ENCODE measurements at places on chromosomes 3 and 15.
A peak's percentile ranks its signal among the peaks of the same experiment; 100 is the strongest.

GRCh38 chr3:148840451-148840850 lies 12.8 kb downstream of the CPB1 start:
- DNase-seq: peak; percentile 7
- no peaks in the 10 kb centered on the region for H3K36me3 ChIP-seq
- no peaks in the 10 kb centered on the region for H3K27me3 ChIP-seq
- H3K4me3 ChIP-seq: peak overlapping the region; percentile 33
- peak overlapping the region; percentile 89 for H3K27ac ChIP-seq

DNA sequence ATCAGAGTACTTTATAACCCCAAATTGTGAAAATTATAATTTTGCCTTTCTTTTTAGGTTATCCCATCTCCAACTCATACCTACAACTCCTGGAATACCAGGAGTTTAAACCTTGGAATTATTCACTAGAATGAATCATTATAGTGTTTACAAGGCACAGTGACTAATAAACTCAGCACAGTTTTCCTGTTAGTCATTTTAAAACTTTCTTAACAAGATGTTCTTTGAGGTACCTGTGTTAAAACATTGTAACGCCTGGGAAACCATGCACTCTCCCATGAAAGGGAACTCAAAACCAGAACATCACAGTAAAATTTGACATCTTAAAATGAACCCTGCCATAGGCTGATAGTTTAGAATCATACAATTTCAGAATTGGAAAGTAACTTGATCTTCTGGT lies 132.4 kb upstream of the OSTN start:
- H3K4me1 ChIP-seq: no peaks in the 10 kb centered on the region
- no peak for DNase-seq
- no peak overlapping the region for H3K27ac ChIP-seq
- H3K36me3 ChIP-seq: no peaks in the 10 kb centered on the region
- H3K27me3 ChIP-seq: no peaks in the 10 kb centered on the region
- H3K4me3 ChIP-seq: no peak overlapping the region

DNA sequence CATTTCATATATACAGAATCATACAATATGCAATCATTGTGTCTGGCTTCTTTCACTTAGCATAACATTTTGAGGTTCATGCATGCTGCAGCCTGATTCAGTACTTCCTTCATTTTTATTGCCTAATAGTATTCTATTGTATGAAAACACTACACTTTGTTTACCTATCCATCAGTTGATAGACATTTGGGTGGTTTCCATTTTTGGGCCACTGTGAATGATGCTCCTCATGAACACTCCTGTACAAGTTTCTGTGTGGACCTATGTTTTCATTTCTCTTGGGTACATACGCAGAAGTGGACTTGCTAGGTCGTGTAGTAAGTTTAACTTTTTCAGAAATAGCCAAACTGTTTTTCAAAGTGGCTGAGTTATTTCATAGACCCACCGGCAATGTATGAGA lies 18.8 kb downstream of the TNIK start:
- H3K4me1 ChIP-seq: no peaks in the 10 kb centered on the region
- DNase-seq: no peak
- no peaks in the 10 kb centered on the region for H3K36me3 ChIP-seq
- H3K27me3 ChIP-seq: no peaks in the 10 kb centered on the region
- H3K27ac ChIP-seq: no peak overlapping the region

DNA sequence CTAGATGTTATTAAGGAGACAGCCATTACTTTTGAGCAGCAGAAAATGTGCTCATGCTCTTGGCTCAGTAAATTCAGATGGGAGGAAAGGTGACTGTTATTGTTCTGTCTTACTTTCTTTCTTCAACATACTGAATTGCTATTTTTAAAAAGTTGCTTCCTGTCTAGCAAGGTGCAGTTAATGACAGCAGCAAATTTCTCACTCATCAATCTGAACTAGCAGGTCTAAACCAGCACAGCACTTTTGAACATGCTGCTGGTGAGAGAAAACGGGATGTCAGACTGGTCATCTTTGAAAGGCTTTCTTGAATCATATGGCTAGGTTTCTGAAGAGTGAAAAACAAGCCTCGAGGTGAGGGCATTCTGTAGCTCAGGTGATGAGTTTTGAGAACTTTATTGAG lies 384.7 kb downstream of the MFSD1 start:
- DNase-seq: peak; percentile 98
- H3K27ac ChIP-seq: peak overlapping the region; percentile 80
- no peak overlapping the region for H3K4me3 ChIP-seq
- H3K27me3 ChIP-seq: no peaks in the 10 kb centered on the region
- no peaks in the 10 kb centered on the region for H3K36me3 ChIP-seq

DNA sequence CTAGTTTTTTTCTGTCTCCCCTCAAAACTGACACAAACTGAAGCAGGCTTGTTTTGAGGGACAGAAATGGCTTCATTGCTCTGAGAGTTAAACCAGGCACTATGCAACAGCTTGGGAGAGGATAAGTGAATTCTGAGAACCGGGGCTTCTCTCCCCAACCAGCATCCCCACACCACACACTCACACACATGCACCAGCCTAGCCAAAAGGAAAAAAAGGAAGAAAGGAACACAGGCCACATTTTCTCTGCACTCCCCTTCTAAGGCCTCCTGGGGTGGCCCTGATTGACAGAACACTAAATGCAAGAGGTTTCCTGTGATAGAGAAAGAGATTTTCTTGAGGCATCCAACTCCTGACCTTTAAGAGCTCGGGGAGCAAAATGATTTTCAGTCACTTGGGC lies 177.5 kb downstream of the TLE3 start:
- H3K4me3 ChIP-seq: no peak overlapping the region
- no peak overlapping the region for H3K27ac ChIP-seq
- H3K4me1 ChIP-seq: peaks cover 6% of the 10 kb centered on the region
- no peaks in the 10 kb centered on the region for H3K27me3 ChIP-seq
